Endothelial cell of umbilical vein (primary cell): ENCODE measurements at places on chromosomes 5 and 9. TPM values are rescaled to one million over a fixed set of nuclear protein-coding genes. Genes with fewer than 3 reads are reported as not detected.

The SPAAR gene
- total RNA-seq, result 13.0 and 24.8 TPM in 2 replicates

The GPR150 gene
- total RNA-seq, result 0.31 and 0.35 TPM in 2 replicates

The RAB3C gene
- 0.04 TPM in 1 of 2 replicates, not detected in the other for total RNA-seq

The CDC20B gene
- 0.14 and 0.22 TPM in 2 replicates for total RNA-seq

The FUT7 gene
- total RNA-seq, result not detected in 2 replicates

The GARIN3 gene
- not detected in 2 replicates for total RNA-seq

The MIER3 gene
- total RNA-seq, result 20.5 and 21.9 TPM in 2 replicates

The IL4 gene
- total RNA-seq, result not detected in 2 replicates

The FGF10 gene
- total RNA-seq, result not detected in 2 replicates

The FST gene
- total RNA-seq, result 13.4 and 46.0 TPM in 2 replicates

The NRARP gene
- 50.0 and 61.0 TPM in 2 replicates for total RNA-seq

The GRK6 gene
- total RNA-seq, result 36.4 and 37.0 TPM in 2 replicates

The TRIM7 gene
- total RNA-seq, result 3.4 and 4.1 TPM in 2 replicates

The SPATA31C1 gene
- total RNA-seq, result not detected in 2 replicates

The C1QTNF3 gene
- 1.6 and 2.0 TPM in 2 replicates for total RNA-seq

GRCh38 chr9:73890685-73891277 is 606.4 kb upstream of the RORB start:
- DNase-seq, result no peak

DNA sequence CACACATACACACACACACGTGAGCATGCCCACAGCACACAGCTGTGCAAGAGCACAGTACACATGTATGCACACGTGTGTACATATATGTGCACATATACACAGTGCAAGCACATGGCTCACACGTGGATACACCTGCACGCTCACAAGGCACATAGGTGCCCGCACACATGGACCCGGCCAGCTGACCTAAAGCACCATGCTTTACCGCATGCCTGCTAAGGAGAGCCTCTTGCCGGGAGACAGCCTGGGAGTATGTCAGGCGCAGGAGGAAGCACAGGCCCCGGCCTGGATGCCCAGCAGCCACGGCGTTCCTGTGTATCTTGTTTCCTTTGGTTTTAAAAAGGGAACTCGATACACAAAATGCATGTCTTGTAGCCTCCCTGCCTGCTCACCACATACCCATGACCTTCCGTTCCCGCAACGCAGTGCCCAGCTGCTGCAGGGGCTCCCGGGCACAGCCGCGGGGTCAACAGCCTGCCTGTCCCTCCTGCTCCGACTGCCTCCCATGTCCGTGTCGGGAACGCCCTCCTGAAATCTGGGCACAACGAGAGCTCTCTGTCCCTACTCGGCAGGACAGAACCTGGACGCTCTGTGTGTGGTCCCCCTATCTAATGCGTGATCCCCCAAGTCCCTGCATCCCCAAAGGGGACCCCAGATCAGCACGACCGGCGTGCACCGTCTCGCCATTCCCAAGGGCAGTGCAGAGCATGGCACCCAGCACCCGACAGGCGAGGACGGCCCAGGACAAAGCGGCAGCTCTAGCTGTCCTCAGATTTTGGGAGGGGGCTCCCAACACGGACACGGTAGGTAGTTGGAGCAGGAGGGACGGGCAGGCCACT is 3.6 kb downstream of the SLC12A7 start:
- DNase-seq, result no peak

DNA sequence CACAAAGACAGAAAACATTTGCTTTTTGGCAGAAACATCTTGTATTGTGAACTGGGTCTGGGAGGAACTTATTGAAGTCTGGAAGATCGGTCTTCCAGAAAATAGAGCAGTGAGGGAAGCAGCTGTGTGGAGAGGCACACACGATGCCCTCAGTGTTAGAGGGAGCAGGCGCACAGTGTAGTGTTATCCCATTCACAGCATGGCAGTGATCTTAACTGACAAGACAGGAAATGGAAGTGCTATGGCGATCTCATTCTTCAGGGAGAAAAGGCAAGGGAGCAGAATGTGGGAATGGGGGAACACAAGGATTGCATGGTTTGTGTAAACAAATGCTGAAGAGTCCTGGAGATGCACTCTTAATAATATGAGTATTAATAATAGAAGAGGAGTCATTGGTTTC is 161.0 kb downstream of the PBX3 start:
- DNase-seq, result no peak

DNA sequence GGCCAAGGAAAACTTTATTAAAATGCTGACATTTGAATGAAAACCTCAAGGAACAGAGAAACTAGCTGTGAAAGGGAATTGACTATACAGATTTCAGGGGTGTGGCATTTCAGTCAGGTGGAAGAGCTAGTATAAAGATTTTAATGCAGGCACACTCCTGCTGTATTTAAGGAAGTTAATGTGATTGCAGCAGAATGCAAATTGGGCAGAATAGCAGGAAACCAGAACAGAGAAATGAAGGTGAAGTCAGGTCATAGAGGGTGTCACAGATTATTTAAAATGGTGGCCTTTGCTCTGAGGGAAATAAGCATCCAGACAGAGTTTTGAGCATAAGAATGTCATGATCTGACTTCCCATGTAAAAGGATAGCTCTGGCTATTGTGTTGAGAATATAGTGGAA is 898.1 kb upstream of the WWC1 start:
- DNase-seq, result no peak

GRCh38 chr5:170315154-170315553 is 17.6 kb upstream of the LCP2 start:
- no peak for DNase-seq

DNA sequence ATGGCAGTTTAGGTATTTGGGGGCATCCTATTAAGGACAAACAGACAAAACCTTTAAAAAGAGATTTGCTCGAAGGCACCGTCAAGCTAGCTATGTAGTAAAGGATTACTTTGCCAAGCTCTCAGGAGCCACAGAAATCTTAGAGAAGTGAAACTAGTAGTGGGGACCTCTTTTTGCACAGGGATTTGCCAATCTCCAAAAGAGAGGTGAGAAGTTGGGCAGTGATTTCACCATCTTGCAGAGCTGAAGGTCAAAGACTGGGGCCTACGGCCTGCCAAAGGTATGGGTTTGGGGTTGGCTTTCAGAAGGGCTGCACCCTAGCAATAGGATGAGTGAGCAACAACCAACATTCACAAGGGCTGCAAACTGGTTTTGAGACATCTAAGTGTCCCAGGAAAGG is 1.6 kb upstream of the FCN1 start:
- no peak for DNase-seq

- no peak for DNase-seq
Observed at GRCh38 chr5:1745123-1745795, 54.4 kb downstream of the MRPL36 start.

GRCh38 chr9:123978981-123979380 is 32.6 kb upstream of the LHX2 start:
- no peak for DNase-seq

- DNase-seq, result no peak
Observed at GRCh38 chr9:109791003-109791677, 11.1 kb downstream of the PALM2AKAP2 start.

DNA sequence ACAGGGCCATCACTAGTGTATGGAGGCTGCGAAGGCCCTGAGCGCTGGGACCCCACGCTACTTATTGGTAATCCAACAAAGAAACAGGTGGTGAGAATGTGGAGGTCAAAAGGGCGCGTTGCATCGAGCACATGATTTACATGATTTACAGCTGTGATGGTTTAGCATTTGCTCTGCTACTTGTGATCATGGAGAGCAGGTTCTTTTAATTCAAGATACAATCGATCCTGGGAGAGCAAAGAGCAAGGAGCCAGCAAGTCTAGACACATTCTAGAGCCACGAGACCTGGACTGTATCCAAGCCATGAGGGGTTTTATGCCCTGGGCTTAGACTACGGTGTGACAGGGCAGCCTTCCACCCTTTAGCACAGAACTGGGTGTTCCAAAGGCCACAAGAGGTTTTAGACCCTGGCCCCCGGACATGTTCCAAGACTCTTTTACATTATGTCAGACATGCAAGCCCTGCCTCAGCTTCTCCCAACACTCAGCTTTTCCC is 47.0 kb upstream of the CLK4 start:
- no peak for DNase-seq

GRCh38 chr5:154562244-154562880 is 84.3 kb upstream of the HAND1 start:
- no peak for DNase-seq

- no peak for DNase-seq
Observed at GRCh38 chr5:102523541-102524175, 24.9 kb upstream of the SLCO6A1 start.

- no peak for DNase-seq
Observed at GRCh38 chr9:135819905-135820304, 87.4 kb downstream of the CAMSAP1 start.

- DNase-seq, result no peak
Observed at GRCh38 chr9:102518324-102518723, 476.8 kb upstream of the CYLC2 start.

DNA sequence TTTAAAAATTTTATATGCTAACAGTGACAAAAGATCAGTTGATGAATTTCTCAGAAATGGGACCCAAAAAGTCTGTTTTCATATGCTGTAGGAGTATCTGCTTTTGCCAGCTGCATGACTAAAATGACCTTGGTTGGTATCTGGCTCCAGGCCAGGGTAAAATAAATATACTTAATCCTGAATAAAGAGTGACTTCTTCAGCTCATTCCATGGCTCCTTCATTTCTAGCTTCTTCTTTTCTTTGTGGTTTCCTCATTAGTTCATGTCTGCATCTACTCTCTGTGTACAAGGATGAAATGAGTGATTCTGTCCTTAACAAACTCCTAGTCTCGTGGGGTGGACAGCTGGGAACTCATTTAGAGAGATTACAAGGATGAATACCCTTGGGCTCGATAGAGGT is 36.0 kb downstream of the RCL1 start:
- DNase-seq, result peak; percentile 79

GRCh38 chr9:125651576-125652232 is 55.3 kb downstream of the MAPKAP1 start:
- no peak for DNase-seq

- DNase-seq, result no peak
Observed at GRCh38 chr9:16319646-16320045, 550.8 kb downstream of the BNC2 start.
